Activated naive CD4-positive, alpha-beta T cell treated with anti-CD3 and anti-CD28 coated beads, Interleukin-2, amount 50 U/mL, for 16 hours (primary cell): ENCODE measurements at places on chromosomes 2 and 18.

DNA sequence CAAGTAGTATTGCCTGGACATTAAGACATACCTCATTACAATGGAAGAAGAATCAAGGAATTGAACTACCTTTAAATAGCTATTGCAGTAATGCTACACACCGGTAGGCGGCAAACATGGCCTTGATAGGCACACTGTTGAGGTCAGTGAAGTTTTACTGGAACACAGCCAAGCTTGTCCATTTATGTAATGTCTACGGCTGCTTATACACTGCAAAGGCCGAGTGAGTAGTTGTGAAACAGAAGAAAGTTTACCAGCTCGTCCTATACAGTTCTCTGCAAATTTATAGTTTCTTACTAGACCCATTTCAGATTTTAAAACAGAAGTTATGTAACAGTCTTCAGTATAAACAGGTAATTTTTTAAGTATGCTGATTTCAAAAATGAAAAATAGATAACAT, 38.8 kb downstream of the PPP4R1 start:
- DNase-seq, result no peak

GRCh38 chr2:120303177-120303576, 42.8 kb upstream of the INHBB start:
- DNase-seq, result no peak

DNA sequence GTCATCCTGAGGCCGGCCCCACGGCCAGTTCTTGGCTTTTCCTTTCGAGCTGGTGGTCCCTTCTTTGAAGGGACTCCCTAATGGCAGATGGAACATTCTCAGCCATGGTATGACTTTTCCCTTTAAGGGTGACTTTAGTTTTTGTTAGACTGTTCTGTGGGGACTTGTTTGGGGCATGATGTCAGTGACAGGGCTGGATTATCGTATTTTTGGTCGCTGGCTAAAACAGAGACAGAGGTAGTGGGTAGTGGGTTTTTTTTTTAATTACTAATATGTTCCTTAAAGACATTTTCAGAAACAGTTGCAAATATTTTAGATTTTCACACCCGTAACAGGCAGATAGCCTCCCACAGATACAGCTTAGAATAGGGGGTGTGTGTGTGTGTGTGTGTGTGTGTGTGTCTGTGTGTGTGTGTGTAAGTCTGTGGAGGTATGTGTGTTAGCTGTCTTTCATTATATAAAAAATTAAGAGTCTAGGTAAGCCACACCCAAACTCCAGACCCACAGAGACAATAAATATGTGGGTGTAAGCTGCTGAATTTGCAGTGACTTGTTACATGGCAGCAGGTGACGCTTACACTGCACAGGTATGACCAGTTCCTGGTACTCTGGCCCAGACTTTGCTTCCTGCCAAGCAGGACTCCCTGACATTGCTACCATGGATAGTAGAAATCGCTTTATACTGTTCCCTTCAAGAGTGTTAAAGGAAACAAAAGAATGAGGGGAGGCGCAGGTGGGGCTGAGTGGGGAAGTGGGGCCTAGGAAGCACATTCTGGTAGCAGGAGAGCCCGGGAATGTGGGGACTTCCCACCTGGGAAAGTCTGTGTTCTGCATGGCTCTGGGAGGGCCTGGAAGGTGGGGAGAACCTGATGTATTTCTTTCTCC, 20.9 kb downstream of the NCK2 start:
- no peak for DNase-seq

- DNase-seq, result no peak
Measured at GRCh38 chr2:121513597-121514333, 16.9 kb upstream of the RNU4ATAC start.

DNA sequence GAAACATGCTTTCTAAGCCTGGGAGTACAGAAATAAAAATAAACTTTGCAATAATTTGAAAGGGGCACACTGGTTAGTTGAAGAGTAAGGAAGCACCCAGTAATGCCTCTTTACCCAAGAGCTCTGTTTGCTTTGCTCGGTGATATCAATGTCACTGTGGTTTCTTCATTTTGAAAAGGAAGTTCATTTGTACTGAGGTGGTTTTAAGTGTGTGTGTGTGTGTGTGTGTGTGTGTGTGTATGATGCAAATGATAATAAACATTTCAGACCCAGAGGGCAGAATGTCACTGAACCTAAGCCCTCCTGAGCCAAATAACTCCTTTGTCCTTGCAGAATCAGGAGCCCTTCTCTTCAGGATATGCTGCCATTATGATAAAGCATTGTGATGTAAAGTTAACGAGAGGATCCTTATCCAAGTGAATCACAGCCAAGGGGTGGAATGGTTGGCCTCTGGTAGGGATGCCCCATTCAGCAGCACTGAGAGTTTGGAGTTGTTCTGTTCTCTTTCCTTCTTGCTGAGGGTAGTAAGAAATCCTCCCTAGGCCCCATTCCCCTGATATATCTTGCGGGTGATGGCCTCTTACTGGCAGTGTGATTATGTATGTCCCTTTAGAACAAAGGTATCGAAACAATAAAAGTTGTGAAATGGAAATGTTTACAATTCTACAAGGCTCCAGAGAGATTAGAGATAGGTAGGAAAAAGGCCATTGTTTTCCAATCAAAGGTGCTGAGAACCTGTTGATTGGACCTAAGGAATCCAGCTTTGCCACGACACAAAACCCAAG, 7.6 kb downstream of the ITGA6 start:
- DNase-seq, result no peak

DNA sequence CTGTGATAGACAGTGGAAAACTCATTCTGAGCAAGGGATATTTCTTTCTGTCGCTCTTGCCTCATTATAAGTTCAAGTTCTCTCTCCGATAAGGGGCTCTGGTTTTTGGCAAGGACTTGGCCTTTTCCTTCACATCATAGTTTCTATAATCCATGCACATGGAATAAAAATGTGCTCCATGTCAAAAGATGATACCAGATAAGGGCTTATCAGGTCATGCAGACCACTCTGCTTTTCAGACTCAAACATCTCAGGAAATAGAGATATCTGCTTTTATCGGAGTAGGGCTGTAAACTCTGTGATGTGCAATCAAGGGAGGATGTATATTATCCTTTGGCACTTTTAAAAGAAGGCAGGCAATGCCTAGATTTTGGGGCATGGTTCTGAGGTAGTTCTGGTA, 45.0 kb upstream of the DARS1 start:
- no peak for DNase-seq
